Activated CD8-positive, alpha-beta T cell treated with anti-CD3 and anti-CD28 coated beads, Interleukin-2, amount 10 ng/mL, durations not matched to agents 7 days and 5 days (primary cell): ENCODE measurements at places on chromosomes 5 and 9. TPM values are rescaled to one million over a fixed set of nuclear protein-coding genes. Genes with fewer than 3 reads are reported as not detected.

Gene GRIA1
- total RNA-seq, result not detected

Gene SPATA31A3
- not detected for total RNA-seq

Gene DBH
- total RNA-seq, result not detected

DNA sequence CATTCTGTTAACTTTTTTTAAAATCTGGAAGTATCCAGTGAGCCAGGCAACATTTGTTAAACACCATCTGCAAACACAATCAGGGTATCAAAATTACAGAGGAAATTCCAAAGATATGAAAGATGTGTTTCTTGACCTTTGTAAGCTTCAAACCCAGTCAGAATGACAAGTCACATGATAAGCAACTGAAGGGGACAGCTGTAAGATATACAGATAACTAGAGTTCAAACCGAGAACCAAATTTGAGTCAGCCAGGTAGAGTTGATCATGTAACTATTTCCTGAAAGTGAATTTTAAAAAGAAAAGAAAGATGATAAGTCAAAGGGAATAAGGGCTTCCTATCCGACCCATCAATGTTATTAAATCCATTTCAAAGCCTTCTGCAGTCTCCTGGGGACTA lies 196.2 kb downstream of the DEPDC1B start:
- no peak for DNase-seq

DNA sequence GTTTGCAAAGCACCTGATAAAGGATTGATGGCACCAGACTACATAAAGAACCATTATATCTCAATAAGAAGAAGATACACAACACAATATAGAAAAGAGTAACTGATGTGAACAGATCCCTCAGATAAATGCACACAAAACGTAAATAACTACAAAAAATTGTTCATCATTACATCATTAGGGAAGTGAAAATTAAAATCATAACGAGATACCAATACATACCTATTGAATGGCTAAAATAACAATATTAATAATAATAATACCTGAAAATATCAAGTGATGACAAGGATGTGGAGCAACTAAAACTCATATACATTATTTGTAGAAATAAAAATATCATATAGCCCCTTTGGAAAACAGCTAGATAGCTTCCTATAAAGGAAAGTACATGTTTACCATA lies 469.5 kb downstream of the DMRTA1 start:
- DNase-seq, result no peak

DNA sequence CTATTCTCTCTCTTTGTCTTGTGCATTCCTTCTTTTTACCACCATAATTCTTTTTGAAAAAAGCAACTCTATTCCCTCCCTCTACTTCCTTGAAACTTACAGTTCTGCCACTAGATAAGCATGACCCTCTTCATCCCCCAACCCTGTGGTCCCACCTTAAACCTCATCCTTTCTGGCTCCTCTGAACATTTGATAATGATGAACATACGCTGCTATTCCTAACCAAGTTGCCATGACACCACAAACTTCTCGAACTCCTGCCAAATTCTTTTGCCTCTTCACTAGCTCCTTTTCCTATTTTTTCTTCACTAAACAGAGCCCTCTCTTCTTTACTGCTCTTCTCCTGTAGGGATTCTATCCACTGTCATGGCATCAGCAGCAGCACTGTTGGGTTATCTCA lies 57.1 kb downstream of the MOCS2 start:
- DNase-seq, result no peak

GRCh38 chr5:157485811-157486210 lies 25.8 kb downstream of the NIPAL4 start:
- DNase-seq, result no peak

GRCh38 chr9:114450833-114451706 lies 54.2 kb downstream of the WHRN start:
- no peak for DNase-seq

- DNase-seq, result no peak
Observed at GRCh38 chr5:155024015-155024414, 10.5 kb downstream of the KIF4B start.
